Activated CD8-positive, alpha-beta memory T cell treated with anti-CD3 and anti-CD28 coated beads for 1 hour (primary cell): ENCODE measurements at places on chromosomes 13 and 19.

DNA sequence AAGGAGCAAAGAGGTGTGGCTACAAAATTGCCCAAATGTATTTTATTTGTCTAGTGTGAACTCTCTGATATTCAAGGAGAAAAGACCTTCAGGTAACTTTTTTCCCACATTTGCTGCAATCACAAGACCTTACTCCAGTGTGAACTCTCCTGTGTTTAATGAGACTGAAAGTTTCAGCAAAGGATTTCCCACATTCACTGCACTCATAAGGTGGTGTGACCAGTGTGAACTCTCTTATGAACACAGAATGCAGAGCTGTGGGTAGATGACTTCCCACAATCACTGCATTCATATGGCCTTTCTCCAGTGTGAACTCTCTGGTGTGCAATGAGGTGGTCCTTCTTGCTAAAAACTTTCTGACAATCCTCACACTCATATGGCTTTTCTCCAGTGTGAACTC lies 16.4 kb downstream of the ZNF814 start:
- DNase-seq = no peak

- DNase-seq = no peak
These were observed 27.1 kb downstream of the STK24 start for GRCh38 chr13:98549728-98550317.

DNA sequence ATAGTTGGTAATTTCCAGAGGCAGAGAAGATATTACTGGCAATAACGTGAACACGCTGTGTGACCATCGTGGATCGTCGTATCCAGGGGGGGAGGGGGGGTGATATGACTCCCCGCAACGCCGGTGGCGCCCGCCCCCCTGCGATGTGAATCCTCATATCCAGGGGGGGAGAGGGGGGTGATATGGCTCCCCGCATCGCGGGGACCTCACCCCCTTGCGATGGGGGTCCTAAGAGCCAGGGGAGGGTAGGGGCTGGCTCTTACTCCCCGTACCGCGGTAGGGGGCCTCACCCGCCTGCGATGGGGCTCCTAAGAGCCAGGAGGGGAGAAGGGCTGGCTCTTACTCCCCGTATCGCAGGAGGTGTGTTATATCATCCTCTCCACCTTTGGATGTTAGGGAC lies 31.3 kb upstream of the RGCC start:
- DNase-seq = no peak

DNA sequence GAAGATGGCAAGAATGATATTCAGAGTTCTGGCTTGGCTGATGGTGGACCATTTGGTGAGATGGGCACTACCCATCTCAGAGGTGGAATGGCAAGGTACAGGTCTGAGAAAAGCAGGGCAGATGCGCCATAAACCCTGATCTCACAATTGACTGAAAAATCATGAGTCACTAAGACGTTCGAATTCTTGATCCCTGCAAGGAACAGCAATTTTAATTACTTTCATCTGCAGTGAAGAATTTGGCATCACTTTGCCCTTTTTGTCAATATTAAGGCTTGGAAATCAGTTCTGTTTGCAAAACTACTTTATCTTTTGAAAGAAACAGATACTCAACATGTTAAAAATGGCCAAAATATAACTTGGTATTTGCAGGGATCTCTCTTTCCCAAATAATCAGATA lies 38.1 kb downstream of the HTR2A start:
- no peak for DNase-seq

DNA sequence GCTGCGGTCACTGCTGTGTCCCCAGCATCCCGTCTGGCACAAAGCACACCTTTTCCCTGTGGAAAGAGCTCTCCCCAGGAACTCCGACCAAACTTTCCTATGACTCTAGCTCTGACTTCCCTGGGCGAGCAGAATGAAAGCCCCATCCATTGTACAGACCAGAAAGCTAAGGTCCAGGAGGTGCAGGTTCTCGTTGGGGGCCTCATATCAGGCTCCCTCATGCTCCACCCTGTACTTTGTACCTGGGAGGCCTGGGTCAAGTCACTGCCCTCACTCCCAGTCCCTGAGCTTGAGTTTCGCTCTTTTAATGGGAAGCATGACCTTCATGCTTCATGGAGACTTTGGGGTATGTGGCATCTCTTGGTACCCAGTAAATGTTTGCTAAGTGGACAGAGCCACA lies 18.4 kb downstream of the CYTH2 start:
- no peak for DNase-seq
